Esophagus muscularis mucosa (tissue), 4 donors: ENCODE measurements at places on chromosomes 1 and 21. TPM values are rescaled to one million over a fixed set of nuclear protein-coding genes. Genes with fewer than 3 reads are reported as not detected.

The OPRD1 gene
- total RNA-seq, result 0.13 TPM

GRCh38 chr1:185732951-185733350 is 1.2 kb upstream of the HMCN1 start:
- no peak for DNase-seq

DNA sequence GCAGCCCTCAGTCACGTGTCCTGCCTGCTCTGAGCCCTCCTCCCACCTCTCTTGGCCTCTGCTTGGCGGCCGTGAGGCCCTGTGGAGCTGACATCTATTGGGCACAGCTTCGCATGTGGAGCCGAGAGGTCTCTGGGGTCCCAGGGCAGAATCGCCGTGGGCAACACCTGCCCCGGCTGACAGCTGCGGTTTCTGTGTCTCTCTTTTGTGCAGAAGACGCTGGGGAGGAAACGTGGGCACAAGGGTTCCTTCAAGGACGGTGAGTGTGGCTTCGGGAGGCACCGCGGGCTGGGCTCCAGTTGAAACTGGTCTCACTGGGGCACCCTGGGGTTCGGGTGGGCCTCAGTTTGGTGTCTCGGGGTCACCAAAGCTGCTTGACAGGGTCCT is 11.5 kb downstream of the ARHGEF16 start:
- DNase-seq, result no peak

The DNAJC28 gene
- 2.1 TPM for total RNA-seq

- no peak for DNase-seq
These were observed 216.8 kb downstream of the CTH start for GRCh38 chr1:70627910-70628309.

DNA sequence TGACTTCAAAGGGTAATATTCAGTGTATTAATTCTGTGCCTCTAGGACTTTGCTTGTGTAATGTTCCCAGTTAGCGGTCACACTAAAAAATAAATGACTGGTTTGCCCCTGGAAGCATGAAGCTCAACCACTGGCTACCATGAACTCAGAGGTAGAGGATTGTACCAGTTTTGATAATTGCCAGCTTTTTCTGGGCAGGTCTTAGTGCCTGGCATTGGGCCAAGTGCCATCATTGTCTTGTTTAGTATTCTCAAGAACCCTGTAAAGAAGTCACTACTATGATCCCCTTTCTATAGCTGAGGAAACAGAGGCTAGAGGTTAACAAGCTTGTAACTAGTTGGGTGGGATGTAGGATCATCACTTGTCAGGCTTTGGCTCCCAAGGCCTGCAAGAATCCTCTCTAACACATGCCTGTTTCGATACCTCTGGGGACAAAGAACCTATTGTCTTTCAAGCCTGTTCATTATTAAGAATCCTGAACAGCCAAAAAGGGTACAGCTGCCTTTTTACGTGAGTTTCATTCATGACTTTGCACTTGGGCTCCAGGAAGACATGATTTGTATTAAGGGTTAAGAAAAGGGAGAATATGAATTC is 121.9 kb upstream of the JUN start:
- peak; percentile 89 for DNase-seq

The FCGR3A gene
- 18.7 TPM for total RNA-seq

The GNAT2 gene
- not detected for total RNA-seq

DNA sequence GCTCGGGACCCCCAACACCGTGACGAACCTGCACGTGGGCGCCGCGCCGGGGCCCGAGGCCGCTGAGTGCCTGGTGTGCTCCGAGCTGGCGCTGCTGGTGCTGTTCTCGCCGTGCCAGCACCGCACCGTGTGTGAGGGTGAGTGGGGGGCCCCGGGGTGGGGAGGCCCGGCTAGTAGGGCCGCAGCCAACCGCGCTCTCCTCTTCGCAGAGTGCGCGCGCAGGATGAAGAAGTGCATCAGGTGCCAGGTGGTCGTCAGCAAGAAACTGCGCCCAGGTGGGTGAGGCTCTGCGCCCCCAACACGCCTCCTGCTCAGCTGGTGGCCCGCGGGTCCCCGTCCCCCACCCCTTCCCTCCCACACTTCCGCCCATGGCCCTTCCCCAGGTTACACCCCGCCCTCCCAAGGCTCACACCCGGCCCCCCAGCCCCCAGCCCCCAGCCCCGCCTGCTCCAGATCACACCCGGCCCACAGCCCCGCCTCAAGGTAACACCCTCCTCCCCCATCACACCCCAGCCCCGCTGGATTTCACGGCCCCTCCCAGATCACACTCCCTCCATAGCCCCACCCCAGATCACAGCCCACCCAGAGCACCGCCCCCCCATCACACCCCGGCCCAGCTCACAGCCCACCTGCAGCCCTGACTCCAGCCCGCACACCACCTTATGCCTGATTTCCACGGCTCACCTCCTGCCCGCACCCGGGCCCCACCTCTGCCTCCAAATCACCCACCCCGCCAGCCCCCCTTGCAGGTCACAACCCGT is 2.4 kb upstream of the MMP23B start:
- no peak for DNase-seq

DNA sequence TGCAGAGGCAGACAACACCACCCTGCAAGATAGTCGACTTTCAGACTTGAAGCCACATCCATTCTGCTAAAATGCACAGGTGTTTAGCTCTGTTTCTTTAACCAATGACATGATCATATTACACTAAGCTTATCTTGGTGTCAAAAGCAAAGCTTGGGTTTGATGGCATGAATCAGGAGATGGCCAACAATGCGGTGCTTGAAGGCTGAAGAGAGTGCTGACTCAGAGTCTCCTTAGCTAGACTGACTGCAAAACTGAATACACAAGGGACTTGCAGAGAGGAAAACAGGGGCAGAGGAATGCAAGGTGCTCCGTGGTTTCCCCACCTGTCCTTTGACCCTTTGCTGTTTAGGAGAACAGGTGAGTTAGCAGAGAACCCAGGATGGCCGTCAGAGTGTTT is 262.6 kb downstream of the SIPA1L2 start:
- DNase-seq, result no peak

DNA sequence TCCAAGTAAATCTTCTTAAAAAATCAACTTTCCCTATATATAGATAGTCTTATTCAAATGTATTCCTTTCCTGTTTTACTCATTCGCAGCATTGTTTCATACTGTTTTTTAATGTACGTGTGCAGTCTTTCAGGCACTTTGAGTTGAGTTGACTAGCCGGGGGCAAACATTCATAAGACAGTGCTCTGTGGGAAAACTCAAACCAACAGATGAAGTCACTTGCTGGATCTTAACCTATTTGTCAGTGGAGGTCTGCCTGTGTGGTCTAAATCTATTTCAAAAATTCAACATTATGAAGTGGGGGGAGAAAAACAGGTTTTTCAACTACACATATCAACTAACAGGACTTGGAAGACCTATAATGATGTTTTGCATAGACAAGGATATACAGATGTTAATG is 6.2 kb downstream of the HSD11B1 start:
- DNase-seq, result no peak

The MMEL1 gene
- total RNA-seq, result 1.7 TPM

DNA sequence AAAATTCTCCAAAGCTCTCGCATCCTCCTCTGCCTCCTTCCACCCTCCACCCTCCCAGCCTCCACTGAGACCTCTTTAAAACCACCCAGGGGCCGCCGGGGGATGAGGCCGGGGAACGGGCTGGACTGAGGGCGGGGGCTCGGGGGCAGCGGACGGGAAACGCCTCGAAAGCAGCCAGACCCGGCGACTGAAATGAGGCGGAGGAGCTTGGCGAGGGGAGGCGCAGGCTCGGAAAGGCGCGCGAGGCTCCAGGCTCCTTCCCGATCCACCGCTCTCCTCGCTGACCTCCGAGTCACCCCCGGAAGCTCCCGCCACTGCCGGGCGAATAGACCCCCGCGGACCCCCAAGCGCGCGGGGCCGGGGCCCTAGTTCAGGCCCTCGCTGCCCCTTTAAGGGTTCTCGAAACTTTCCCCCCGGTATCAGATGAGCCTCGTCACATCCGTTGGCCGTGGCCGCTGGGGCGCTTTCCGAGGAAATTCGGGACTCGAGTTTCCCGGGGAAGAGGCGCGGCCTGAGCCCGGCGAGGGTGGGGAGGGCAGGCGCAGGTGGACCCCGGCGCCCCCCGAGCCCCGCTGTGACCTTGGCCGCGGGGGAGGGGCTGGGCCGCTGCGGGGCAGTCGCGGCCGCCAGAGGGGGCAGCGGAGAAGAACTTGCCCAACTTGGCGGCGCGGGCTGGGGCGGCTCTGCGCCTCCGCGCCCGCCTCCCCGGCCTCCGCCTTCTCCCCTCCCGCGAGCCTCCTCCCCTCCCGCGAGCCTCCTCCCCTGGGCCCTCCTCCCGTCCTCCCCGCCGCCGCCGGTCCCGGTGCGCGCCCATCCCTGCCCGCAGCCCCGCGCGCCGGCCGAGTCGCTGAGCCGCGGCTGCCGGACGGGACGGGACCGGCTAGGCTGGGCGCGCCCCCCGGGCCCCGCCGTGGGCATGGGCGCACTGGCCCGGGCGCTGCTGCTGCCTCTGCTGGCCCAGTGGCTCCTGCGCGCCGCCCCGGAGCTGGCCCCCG is at the start of gene BACE2:
BACE2 (plus strand) TSS at position 813 of the 995 bp plus-strand sequence; CDS start at position 917, 104 bp downstream.
- peak; percentile 95 for DNase-seq

DNA sequence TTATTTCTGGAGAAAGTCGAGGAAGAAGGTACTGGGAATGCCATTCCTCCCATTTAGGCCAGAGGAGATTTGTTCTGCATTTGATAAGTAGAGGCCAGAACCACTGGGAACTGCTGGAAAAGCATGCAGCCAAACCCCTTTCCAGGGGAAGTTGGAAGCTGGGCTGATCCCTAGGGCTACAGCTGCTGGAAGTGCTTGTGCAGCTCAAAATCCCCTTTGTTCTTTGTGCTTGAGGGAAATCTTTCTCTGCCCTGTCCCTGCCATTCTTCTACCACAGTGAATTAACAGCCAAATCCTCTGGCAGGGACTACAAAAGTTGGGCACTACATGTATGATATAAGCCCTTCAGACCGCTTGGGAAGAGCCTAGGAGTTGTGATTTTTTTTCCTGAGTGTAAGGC is 734.1 kb downstream of the LRRIQ3 start:
- DNase-seq, result no peak

The RIPPLY3 gene
- not detected for total RNA-seq

The F11R gene
- total RNA-seq, result 17.7 TPM

The DAB1 gene
- 0.42 TPM for total RNA-seq

- no peak for DNase-seq
These were observed 24.5 kb downstream of the SERBP1 start for GRCh38 chr1:67405473-67406245.

GRCh38 chr1:105459759-105460158 is 1596.7 kb upstream of the PRMT6 start:
- DNase-seq, result no peak

DNA sequence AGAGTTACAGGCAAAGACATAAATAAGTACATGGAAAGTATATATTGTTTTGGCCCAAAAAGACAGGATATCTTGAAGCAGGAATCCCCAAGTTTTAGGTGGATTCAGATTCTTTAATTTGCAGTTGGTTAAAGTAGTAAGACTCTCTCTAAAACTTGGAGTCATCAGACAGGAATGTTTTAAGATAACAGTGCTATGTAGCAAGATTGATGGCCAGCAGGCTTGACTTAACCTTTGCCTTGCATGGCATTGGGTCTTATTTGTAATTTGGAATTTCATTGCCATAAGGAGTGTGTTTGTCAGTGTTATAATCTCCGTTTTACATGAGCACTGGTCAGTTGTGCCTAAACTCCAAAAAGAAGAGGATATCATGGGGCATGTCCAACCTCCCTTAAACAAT is 727.6 kb upstream of the CHRM3 start:
- DNase-seq, result no peak

- no peak for DNase-seq
These were observed 193.9 kb downstream of the LTN1 start for GRCh38 chr21:28798798-28799197.

DNA sequence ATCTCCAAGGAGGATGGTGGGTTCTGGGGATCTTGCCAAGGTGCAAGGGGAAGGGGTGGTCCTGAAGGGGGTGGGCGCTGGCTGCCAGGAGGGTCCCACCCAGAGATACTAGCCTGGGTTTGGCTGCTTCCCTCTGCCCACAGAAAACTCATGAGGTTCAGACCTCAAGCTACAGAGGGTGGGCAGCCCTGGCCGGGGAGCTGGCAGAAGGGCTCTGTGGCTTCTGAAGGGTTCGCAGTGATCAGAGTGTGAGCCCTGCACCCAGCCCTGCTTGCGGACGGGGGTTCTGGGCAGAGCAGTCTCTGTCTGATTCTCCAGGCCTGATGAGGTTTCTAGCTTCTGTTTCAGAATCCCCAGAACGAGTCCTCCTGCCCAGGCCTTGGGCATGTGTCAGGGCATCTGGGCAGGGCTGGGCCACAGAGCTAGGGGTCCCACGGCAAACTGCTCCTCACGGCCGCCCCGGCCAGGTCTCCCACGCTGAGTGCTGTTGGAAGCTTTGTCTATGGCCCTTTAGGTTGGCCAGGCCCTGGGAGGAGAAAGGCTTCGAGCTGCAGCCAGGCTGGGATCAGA is 635 bp upstream of the MMEL1 start:
- no peak for DNase-seq

DNA sequence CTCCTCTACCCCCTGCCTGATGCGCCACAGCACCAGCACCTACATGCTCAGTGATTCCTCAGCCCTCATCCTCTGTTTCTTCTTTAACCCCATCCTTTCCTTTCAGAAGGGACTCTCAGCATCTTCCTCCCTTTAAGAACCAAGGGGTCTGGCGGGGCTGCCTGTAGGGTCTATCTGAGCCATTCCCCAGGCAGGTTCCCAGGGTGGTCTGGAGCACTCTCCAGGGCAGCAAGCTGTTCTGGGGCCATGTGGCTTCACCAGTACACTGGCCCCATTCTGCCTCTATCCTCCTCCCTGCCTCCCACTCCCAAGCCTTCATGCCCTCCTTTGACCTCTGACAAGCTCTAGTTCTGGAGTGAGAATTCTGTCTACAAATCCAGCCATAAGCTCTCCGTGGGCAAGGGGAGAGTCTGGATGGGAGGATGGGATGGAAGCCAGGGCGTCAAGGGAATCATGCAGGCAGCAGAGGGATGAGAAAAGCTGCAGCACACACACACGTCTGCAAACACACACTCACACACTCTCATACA is 10.4 kb downstream of the BATF3 start:
- no peak for DNase-seq

DNA sequence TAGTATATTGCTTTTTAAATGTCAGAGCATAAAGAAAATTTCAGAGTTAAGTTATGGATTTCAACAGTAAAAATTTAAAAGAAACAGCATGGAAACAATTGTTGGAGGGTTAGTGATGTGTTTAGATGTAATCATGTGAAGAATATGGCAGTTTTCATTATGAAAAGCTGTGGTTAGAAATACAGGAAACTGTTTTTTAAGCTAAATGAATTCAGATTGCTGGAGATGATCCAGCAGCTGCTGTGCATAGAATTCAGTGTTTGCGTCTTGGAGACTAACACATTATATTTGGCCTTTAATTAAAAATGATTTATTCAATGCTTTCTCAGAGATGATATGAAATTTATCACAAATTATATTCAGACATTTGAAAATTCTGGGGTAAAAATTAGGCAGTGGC is 273.6 kb upstream of the LRRC7 start:
- DNase-seq, result no peak

The ABCG1 gene
- total RNA-seq, result 16.2 TPM

DNA sequence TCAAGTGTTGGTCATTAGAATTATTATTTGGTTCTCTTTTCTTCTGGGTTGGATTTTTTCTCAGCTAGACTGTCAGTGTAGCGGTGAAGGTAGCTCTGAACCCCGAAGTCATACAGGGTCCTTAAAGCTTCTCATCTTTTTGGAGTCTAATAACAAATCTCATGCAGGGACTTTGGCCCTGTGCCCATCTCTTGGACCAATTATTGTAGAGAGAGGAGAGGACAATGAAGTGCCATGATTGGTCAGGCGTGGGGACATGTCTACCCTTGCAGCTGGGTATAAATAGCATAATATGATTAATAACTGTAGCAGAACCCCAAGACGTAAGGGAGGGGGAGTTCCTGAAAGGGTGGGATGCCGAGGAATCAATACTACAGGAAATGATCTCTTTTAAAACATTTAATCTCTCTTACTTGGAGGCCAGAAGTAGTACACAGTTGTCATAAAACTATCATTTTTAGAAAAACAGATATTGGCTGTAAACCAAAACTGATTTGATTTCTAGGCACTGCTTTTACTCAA is 8.8 kb downstream of the MAGI3 start:
- DNase-seq, result no peak
